Activated CD8-positive, alpha-beta memory T cell treated with anti-CD3 and anti-CD28 coated beads, Interleukin-2, amount 10 ng/mL, durations not matched to agents 7 days and 5 days (primary cell): ENCODE measurements at places on chromosomes 2 and 18. TPM values are rescaled to one million over a fixed set of nuclear protein-coding genes. Genes with fewer than 3 reads are reported as not detected.

Gene ASB18
- total RNA-seq = not detected

Gene ZNF396
- total RNA-seq = 1.1 TPM

Gene LIPG
- 0.16 TPM for total RNA-seq

Gene ADGRF3
- 4.6 TPM for total RNA-seq

Gene CPO
- total RNA-seq = not detected

Gene CIDEA
- not detected for total RNA-seq

Gene CENPA
- 58.7 TPM for total RNA-seq

Gene RASGRP3
- 22.9 TPM for total RNA-seq

Gene NOP58
- 143 TPM for total RNA-seq

Gene CRYBA2
- not detected for total RNA-seq

Gene CFC1
- total RNA-seq = not detected

Gene IL1RN
- 1.8 TPM for total RNA-seq

Gene LIMS3
- total RNA-seq = 0.93 TPM

Gene TANK
- 147 TPM for total RNA-seq

Gene KIF1A
- 4.6 TPM for total RNA-seq

Gene MC5R
- 0.12 TPM for total RNA-seq

Gene DHRS9
- total RNA-seq = not detected

Gene POTEC
- not detected for total RNA-seq

Gene CLIP4
- 36.7 TPM for total RNA-seq

Gene TMEM247
- not detected for total RNA-seq

Gene FOXD4L1
- 0.23 TPM for total RNA-seq

Gene RAB12
- total RNA-seq = 15.2 TPM
